Right kidney (tissue), 9 donors: ENCODE measurements at places on chromosomes 13 and 19.

DNA sequence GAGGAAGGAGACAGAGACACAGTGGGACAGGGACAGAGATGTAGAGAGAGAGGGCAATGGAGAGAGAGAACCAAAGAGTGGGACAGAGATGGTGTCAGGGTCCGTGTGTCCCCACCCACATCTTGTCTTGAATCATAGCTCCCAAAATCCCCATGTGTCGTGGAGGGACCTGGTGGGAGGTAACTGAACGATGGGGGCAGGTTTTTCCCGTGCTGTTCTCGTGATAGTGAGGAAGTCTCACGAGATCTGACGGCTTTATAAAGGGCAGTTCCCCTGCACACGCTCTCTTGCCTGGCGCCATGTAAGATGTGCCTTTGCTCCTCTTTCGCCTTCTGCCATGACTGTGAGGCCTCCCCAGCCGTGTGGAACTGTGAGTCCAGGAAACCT lies 7.5 kb upstream of the PLA2G4C start:
- no peak for DNase-seq

- no peak for DNase-seq
Measured at GRCh38 chr19:12871681-12872080, 9.6 kb downstream of the DNASE2 start.

- no peak for DNase-seq
Measured at GRCh38 chr13:40048551-40048950, 393.1 kb downstream of the COG6 start.

GRCh38 chr13:114067886-114068651 lies 64.4 kb downstream of the RASA3 start:
- no peak for DNase-seq

- no peak for DNase-seq
Measured at GRCh38 chr19:11174336-11174735, 18.8 kb upstream of the SPC24 start.

DNA sequence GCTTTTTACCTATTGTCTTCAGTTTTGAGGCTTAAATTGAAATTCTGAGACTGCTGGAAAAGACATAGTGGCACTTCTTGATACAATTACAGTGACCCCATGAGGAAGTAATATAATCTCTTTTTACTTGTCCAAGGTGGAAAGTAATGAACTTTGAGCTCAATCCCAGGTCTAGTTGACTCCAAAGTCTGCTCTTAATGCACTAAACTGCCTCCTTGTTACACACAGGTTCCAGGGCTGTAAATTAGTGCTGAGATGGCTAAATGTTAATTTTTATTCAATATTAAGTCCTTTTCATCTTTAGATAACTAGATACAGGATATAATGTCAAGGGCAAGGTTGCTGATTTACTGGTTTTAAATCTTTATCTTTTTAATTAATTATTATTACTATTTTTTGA lies 2.5 kb downstream of the NUDT15 start:
- DNase-seq = no peak

- no peak for DNase-seq
Measured at GRCh38 chr13:99709134-99709533, 207.9 kb downstream of the TM9SF2 start.

DNA sequence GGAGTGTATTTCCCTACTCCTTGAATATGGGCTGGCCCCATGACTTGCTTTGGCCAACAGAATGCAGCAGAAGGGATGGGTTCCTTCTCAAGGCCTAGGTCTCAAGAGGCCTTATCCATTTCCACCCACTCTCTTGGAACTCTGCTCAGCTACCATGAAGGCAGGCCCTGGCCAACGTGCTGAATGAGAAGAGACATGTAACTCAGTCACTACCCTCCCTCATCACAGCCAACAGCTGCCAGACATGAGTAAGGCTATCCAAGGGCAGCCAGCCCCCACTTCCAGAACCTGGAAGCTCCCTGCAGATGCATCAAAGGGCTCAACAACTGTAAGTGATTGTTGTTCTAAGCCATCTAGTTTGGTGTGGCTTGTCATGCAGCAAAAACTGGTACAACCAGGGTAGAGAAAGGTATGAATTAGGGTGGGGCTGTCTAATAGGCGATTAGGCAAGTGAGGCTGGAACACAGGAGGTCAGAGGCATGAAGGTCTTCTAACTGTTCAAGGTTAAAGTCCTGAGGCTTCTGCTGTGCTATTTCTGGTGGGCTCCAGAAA lies 1.4 kb upstream of the RASL11A start:
- no peak for DNase-seq

GRCh38 chr13:79407349-79407979 lies 1.4 kb upstream of the RBM26 start:
- no peak for DNase-seq

- no peak for DNase-seq
Measured at GRCh38 chr13:93098972-93099371, 127.6 kb upstream of the GPC6 start.

DNA sequence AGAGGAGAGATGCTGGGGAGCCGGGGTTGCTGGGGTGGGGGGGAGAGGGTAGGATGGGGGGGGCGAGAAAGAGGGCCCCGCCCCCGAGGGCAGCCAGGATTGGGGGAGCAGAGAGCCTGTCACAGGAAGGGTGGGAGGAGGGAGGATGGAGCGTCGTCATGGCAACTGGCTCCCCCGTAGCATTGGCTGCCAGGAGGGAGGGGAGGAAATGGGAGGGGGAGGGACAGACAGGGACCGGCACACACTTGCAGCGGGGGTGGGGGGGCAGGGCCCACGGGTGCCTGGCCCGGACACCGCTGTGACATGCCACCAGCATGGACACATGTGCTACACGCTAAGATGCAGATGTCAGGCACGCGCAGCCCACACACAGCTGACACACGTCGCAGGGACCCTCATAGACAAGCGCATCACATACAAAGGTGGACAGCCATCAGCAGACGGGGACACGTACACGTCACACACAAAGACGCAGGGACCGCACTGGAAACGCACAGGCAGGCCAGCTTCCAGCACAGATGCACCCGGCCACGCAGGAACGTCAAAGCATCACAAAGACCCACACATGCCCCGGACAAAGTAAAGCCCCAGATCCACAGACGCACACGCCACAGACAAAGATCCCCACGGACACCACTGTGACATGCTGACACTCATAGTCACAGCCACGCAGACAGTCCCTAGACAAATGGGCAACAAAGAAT lies at the start of gene LMTK3:
Gene LMTK3 (minus strand): TSS at position 36 of the 704 bp plus-strand sequence. CDS start 259 bp downstream, outside the sequence.
- DNase-seq = peak; percentile 22

GRCh38 chr19:33320636-33321035 lies 18.3 kb upstream of the CEBPA start:
- no peak for DNase-seq

DNA sequence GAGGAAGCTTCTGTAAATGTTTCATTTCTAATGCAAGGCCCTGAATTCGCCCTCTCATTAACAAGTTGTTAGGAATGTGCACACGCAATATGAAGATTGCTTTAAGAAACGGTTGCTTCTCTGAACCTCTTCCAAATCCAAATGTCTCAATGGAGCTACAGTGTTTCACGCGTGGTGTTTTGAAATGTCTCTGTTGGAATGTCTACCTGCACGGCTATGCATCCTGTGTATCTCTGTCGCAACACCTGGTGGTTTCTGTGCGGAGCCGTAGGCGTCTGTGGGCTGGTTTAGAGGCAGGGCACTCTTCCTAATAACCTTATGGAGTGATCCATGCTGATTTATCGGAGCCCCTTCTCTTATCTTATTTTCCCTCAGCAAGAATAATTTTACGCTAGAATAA lies 1584.2 kb upstream of the SLC10A2 start:
- peak; percentile 8 for DNase-seq

DNA sequence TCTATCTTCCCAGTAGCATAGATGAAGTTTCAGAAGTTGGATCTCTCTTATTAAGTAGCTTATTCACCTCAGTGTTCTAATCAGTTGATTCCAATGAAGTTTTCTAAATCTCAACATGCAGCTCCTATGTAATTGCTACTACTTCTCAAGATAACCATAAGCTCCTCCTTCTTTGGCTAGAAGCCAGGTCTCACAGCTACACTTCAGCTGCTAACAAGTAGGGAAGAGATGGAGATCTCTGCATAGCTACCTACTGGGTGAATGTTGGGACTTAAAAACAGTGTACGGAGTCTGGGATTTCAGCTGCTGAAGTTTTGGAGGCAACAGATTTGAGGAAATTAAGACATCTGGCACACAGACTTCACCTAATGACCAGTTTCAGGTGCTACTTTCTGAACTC lies 661.0 kb downstream of the SLITRK1 start:
- no peak for DNase-seq

DNA sequence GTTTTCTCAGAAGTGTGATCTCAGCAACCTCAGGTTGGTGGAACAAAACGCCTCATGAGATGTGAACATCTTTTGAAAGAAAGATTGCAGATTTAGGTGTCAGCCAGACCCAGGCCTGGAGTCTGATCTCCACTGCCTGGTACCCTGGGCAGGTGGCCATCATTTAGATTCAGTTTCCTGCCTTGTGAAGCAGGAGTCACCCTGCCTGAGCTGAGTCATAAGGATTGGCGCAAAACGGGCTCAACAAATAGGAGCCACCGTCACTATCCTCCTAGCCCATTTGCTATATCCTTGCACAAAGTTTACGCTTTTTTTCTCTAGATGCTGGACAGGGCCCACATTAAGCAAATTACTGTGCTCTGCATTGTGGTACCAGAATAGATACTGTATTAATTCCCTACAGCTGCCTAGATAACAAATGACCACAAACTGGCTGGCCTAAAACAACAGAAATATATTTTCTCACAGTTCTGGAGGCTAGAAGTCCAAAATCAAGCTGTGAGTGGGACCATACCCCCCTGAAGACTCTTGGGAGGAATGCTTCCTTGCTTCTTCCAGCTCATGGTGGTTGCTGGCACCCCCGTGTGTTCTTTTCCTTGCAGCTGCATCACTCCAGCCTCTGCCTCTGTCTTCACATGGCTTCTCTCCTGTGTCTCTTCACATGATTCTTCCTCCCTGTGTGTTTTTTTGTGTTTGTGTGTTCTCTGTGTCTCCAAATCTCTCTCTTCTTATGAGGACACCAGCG lies 38.2 kb downstream of the TNFSF11 start:
- DNase-seq = no peak

GRCh38 chr13:21075379-21076249 lies 14.2 kb upstream of the LATS2 start:
- peak; percentile 83 for DNase-seq

DNA sequence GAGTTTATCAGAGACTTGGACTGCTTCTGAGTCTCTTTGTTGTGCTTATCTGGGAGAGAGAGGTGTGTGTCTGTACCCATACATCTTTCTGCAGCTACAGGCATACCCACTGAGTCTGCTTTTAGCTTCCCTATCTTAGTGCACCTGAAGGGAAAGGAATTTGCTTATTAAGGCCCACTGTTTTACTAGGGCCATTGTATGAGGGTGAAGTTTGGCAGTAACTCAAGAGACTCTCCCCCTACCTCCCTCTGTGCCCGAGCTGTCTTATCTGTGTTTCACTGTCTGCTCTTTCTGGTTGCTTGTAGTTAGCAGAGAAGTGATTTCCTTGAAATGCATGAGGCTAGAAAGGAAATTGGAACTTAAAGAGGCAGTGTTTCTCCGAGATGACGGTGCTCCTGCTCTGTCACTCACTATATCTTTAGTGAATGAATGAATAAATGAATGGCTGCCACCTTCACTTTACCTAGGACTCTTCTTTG lies 678 bp upstream of the CD33 start:
- no peak for DNase-seq

DNA sequence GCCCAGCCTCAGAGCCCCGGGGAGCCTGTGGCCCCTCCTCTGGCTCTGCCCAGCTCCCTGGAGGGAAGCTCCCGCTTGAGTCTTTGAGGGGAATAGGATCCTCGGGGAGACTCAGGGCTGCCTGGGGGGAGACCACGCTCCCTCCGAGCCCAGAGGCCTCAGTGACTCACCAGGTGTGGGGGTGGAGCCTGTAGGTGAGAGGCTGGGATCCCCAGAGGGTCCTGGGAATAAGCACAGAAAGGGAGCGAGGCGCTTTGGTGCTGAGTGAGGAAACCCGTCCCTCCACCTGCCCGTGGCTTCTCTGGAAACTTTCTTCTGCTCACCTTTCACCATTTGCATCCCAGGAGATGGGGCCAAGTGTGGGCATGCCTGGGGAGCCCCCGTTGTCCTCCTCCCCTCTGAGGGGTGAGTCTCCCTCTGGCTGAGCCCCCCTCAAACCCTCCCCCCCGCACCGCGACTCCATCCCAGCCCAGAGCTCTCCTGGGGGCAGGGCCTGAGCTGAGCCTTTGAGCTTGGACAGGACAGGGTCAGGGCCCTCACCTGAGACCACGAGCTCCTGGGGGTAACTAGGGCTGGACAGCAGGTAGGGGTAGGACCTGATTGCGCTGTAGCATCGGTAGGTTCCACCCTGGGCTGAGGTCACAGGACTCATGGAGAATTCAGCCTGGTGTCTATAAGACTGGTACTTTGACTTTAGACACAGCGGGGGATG lies 2.7 kb downstream of the LILRB5 start:
- no peak for DNase-seq

GRCh38 chr13:43742911-43743310 lies 43.9 kb downstream of the ENOX1 start:
- no peak for DNase-seq

GRCh38 chr19:7868671-7869452 lies 5.3 kb downstream of the PRR36 start:
- DNase-seq = peak; percentile 90

DNA sequence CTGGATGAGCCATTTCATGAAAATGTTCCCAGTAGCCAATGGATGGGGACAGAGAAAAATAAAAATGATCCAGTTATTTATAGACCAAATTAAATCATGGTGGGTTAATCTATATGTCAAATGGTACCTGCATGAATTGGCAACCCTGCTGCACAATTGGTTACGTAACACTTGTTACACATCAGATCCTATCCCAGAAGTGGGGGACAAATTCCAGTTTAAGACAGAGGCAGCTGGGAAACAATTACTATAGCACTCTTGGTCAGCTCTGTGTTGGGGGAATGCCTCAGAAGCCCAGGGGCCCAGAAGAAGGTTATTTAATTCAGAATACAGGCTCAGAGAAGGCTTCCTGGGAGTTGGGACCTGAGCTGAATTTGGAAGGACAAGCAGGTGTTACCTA lies 81.1 kb upstream of the FLT1 start:
- DNase-seq = no peak

GRCh38 chr13:50127726-50128291 lies 112.6 kb downstream of the KCNRG start:
- DNase-seq = peak; percentile 87

DNA sequence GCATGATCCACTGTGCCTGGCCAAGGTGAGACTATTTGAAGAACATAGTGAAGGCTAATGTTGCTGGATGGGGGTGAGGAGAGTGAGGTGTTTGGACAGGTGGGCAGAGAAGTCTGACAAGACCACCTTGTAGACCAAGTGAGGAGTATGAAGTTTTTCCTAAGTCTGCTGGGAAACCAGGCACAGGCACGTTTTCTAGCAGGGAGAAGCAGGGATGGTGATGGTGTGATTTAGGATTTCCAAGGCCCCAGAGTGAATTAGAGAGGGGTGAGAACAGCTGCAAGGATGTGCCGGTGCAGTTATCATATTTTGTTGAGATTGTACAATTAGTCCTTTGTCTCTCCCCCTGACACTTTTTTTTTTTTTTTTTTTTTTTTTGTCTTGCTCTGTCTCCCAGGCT lies 5.6 kb upstream of the PKN1 start:
- DNase-seq = no peak

DNA sequence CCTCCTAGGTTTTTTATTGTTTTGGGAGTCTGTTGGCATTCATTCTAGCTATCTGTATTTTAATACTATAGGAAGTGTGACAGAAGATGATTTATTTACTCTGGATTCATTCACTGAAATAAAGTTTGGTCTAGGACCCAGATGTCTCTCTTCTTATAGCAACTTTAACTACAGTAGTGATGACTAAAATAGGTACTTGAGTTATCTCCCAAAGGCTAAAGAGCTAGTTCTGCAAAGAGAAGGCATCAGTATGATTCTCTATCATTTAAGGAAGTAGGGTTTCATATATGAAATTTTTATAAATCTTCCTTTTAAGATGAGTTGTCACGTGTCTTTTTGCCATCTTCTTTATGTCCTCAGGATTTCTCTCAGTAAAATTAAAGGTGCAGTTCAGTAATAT lies 507.4 kb downstream of the KCTD12 start:
- no peak for DNase-seq
